Fibroblast of skin of scalp (primary cell): ENCODE measurements at places on chromosomes 11 and 22.

- DNase-seq, result peak; percentile 38
Observed at GRCh38 chr11:11263238-11264005, 89.6 kb downstream of the CSNK2A3 start.

GRCh38 chr22:25413620-25414019, 150.9 kb upstream of the GRK3 start:
- DNase-seq, result no peak

GRCh38 chr11:103537904-103538502, 428.8 kb downstream of the DYNC2H1 start:
- peak; percentile 43 for DNase-seq

DNA sequence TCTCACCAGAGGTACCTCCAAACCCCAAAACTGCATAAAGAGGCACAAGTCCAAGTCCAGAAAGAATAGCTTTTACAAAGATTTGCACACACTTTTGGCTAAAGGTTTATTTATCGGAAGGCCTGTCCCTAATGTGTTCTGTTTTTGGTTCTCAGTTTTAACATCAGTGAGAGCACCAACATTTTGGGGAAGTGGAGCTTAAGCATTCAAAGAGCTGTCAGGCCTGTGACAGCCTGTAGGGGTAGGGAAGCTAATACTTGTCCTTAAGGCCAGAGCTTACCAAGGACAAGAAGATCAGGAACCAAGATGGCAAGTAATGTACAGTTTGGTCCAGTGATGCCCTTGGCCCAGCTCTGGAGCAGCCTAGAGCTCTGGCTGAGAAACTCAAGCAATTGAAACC, 38.9 kb upstream of the SCUBE2 start:
- no peak for DNase-seq

GRCh38 chr11:124069429-124070401, 28.6 kb upstream of the OR10G7 start:
- peak; percentile 60 for DNase-seq

DNA sequence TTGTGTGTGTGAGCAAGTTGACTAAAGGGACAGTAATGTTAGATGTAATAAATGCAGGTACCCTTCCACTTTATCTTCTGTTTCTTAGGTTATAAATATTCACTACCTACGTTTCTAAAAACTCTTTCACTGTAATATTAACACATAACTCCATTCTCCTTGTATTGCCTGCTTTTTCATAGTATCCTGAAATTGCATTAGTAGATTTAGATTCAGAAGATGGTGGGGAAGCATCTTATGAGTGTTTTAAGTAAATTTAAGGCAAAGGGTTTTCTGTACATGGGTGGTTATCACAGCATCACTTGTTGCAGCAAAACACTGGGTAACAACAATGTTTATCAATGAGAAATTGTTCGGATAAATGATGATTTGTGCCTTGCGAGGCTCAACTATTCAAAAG, 115.2 kb upstream of the VPREB1 start:
- no peak for DNase-seq

GRCh38 chr11:70637949-70638583, 239.7 kb downstream of the CTTN start:
- no peak for DNase-seq

DNA sequence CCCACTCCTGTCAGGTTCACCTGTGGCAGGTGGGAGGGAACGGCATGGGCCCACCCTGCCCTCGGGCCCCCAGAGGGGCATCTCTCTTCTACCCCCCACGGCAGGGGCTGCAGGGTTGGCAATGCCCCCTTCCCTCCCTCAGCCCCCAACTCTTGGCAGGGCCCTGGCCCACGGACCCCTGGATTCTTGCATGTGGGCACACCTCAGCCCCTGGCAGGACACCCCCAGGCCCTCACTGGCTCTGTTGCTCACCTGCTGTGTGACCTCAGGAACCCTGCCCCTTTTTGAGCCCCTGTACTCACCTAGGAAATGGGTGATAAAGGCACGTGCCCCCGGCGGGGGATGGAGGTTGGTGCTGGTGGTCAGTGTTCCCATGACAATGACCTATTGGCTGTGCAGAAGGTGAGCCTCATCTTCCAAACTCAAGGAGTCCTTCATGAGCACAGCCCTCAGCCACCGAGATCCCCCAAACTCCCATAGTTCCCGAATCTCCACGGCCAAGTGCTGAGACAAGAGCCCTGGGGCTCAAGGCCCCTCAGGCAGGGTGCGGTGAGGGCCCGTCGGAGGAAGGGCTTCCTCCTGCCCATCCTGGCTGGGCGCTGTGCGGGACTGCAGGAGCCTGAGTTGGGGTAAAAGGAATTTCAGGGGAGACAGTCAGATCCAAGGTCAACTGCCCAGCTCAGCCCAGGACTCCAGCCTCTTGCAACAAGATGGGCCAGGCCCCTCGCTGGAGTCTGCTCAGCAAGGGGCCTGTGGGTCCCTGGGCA, 198.2 kb downstream of the IGLL1 start:
- no peak for DNase-seq

DNA sequence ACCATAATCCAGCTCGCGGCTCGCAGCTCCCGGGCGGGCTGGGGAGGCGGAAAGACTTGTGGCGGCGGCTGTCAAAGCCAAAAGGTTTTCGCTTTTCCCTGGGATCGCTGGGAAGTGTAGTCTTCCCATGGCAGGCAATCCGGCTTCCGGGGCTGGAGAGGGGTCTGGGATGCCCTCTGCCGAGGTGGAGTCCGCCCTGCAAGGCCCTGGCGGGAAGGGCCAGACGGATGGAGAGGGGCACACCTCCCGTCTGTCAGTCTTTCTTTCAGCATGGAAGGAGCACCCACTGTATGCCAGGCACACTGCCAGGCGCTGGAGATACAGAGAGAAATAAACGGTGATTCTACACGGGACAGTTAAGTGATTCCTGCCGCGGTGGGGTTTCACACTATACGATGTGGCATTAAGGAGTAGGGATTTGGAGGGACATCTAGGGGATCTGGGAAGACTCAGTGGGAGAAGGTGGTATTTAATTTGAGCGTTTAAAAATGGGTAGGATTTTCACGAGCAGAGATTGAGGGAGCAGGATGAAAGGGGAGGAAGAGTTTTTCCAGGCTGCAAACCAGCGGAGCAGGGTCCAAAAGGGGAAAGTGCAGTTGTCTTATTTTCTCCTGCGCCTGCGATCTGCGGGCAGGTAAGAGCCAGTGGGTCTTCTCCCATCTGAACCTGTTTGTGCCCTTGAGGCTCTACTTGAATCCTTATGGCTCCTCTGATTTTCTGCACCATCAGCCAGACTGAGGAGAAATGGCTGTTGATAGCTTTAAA, at the start of gene BACE1:
Gene BACE1 (minus strand): TSS at position 60 of the 765 bp plus-strand sequence. CDS start 461 bp downstream, outside the sequence.
- DNase-seq, result peak; percentile 91
